ENCODE measurements at places on chromosomes 6 and 20.

DNA sequence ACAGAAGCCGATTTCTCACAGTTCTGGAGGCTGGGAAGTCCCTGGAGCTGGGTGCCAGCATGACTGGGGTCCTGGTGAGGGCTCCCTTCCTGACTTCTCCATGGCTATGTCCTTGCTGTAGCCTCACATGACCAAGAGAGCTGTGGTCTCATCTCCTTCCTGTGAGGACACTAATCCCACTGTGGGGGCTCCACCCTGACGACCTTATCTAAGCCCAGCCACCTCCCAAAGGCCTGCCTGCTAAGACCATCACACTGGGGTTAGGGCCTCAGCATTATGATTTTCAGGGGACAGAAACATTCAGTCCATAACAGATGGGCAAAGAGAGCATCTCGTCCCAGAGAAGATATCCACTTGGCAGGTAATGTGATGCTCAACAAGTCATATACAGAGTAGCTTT is 16.8 kb downstream of the RPP40 start:
- no peaks in the 10 kb centered on the region for H3K4me1 ChIP-seq
- no peaks in the 10 kb centered on the region for H3K27me3 ChIP-seq
- no peak for DNase-seq

DNA sequence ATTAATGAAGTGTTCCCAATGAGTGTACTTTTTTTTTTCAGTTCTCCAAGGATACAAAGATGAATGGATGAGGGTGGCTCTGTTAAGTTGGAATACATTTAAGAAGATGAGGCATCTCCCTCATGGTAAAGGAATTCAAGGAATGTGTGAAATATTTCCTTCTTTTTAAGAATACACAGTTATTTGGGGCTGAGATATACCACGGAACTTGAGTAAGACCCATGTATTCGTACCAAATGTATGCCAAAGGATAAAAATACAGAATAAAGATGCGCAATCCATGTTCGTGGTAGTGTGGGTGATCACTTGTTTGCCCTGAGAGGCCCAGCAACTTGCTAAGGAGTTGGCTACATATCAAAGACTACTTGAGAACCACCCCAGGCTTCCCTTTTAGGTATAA is 164.2 kb upstream of the TCF21 start:
- DNase-seq, result no peak
- no peaks in the 10 kb centered on the region for H3K4me1 ChIP-seq
- H3K4me3 ChIP-seq, result no peak overlapping the region
- H3K27me3 ChIP-seq, result no peaks in the 10 kb centered on the region
- no peaks in the 10 kb centered on the region for H3K36me3 ChIP-seq

GRCh38 chr6:133399426-133399825 is 158.3 kb downstream of the EYA4 start:
- no peaks in the 10 kb centered on the region for H3K36me3 ChIP-seq
- H3K27me3 ChIP-seq, result no peaks in the 10 kb centered on the region
- H3K27ac ChIP-seq, result no peak overlapping the region
- DNase-seq, result no peak
- no peak overlapping the region for H3K4me3 ChIP-seq

DNA sequence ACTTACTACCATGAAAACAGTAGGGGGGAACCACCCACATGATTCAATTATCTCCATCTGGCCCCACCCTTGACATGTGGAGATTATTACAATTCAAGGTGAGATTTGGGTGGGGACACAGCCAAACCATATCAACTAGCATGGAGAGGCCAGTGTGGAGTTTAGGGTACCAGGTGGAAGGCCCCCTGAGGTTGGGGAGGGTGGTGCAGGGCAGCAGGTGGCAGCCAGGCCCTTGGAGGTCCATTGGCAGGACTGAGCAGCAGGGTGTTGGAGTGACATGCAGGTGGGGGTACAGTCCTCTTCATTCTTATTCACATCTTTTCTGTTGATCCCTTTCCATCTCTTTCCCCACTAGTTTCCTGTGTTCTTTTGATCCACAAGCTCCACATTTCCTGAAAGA is 42.9 kb downstream of the PHACTR3 start:
- DNase-seq, result no peak
- no peaks in the 10 kb centered on the region for H3K36me3 ChIP-seq
- no peaks in the 10 kb centered on the region for H3K4me1 ChIP-seq
- no peak overlapping the region for H3K4me3 ChIP-seq
- no peak overlapping the region for H3K27ac ChIP-seq
- no peaks in the 10 kb centered on the region for H3K27me3 ChIP-seq

GRCh38 chr20:10877342-10877741 is 203.5 kb upstream of the JAG1 start:
- H3K4me3 ChIP-seq, result no peak overlapping the region
- no peaks in the 10 kb centered on the region for H3K27me3 ChIP-seq
- H3K36me3 ChIP-seq, result no peaks in the 10 kb centered on the region
- peak overlapping the region; percentile 3 for H3K27ac ChIP-seq

DNA sequence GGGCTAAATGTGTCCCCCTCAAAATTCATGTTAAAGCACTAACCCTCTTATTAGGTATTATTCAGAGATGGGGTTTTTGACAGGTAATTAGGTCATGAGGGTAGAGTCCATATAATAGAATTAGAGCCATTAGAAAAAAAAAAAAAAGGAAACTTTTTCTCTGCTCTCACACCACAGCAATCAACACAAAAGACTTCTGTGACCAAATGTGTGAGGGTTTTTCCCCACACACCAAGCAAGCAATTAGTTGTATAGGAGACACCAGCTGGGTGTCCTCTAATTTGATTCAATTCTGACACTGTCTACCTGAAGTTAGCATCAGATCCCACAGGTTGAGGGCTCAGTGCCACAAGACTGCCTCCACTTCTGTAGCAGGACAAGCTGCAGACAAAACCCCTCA is 64.6 kb upstream of the GMDS start:
- H3K36me3 ChIP-seq, result no peaks in the 10 kb centered on the region
- H3K27me3 ChIP-seq, result no peaks in the 10 kb centered on the region
- no peak for DNase-seq
- no peaks in the 10 kb centered on the region for H3K4me1 ChIP-seq

- DNase-seq, result no peak
- H3K27ac ChIP-seq, result no peak overlapping the region
- H3K4me1 ChIP-seq, result no peaks in the 10 kb centered on the region
- no peak overlapping the region for H3K4me3 ChIP-seq
- no peaks in the 10 kb centered on the region for H3K36me3 ChIP-seq
- H3K27me3 ChIP-seq, result no peaks in the 10 kb centered on the region
These were observed 118.8 kb upstream of the PTCHD4 start for GRCh38 chr6:48229841-48230240.

- no peak overlapping the region for H3K27ac ChIP-seq
- H3K27me3 ChIP-seq, result no peaks in the 10 kb centered on the region
- no peak for DNase-seq
- H3K36me3 ChIP-seq, result no peaks in the 10 kb centered on the region
- H3K4me3 ChIP-seq, result no peak overlapping the region
- no peaks in the 10 kb centered on the region for H3K4me1 ChIP-seq
These were observed 462.9 kb downstream of the ADGRB3 start for GRCh38 chr6:69097948-69098347.

GRCh38 chr20:63135411-63135810 is 80.5 kb downstream of the YTHDF1 start:
- H3K4me1 ChIP-seq, result no peaks in the 10 kb centered on the region
- H3K27ac ChIP-seq, result no peak overlapping the region
- no peak overlapping the region for H3K4me3 ChIP-seq
- no peaks in the 10 kb centered on the region for H3K36me3 ChIP-seq

DNA sequence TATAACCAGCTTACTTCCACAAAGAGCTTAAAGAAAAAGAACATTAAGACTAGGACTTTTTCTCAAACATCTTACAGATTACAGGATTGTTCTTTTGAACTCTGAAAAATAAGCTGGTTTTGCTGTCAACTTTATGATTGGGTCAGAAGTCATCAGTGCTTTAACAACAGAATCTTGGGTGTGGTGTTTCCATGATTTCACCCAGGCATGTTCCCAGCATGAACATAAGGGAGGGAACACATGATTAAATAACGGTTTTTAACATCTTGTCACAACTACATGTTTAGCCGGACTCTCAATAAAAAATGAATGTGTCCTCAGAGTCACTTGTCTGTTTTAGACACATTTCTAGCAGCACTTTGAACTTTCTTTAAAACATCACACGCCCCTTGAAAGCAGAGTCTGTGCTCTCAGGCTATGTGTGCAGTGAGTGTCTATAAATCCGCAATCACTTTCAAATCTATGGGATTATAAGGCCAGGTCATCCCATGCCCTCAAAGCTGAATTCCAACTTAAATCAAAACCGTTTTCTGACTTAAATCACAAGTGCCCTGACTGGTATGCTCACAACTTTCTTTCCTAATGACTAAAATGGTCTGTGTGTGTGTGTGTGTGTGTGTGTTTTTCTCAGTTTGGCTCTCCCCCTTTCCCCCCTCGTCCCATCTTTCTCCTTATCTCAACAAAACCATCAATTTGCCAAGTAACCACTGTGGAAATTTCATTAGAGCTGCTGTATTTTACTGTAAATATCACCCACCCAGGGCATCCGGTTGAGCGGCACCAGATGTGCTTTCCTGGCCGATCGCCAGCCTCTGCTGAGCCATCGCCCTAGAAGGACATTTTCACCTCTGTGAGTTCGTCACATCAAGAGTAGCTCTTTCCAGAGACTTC is 216.8 kb upstream of the DTNBP1 start:
- no peak overlapping the region for H3K4me3 ChIP-seq
- peaks cover 10% of the 10 kb centered on the region for H3K4me1 ChIP-seq
- peak overlapping the region; percentile 26 for H3K27ac ChIP-seq
- peak; percentile 51 for DNase-seq

DNA sequence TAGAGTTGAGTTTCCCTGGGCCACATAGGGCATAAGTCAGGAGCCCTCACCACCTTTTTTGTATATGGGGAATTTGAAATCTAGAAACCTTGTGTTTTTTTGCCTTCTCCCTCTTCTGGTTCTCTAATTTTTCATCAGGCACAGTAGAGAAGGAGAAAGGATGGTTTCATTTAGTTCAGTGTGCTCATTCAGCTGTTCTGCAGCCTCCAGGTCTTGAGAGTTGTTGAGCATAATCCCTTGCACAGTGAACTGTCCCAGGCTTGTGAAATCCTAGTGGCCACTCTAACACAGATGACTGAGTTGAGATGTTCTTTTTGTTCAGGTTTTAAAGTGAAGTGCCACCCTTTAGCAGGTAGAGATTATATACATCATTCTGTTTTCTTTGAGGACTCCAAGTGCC is 183.5 kb downstream of the CDKAL1 start:
- DNase-seq, result no peak
- H3K4me3 ChIP-seq, result no peak overlapping the region

DNA sequence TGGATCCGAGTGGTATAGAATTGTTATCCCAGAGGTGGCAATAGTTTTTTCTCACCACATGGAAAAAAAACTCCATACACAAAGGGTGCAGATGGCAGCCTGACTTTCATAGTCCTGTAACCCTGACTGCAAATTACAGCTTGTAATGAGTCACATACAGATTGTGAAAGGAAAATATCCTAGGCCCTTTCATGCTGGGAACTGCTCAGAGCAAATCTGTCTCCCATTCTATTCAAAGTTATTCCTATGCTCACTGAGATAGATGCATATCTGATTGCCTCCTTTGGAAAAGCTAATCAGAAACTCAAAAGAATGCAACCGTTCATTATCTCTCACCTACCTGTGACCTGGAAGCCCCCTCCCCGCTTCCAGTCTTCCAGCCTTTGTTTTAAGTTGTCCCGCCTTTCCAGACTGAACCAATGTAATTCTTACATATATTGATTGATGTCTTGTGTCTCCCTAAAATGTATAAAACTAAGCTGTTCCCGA is 108.7 kb upstream of the MAP3K4 start:
- H3K27ac ChIP-seq, result no peak overlapping the region
- no peak for DNase-seq
- H3K36me3 ChIP-seq, result no peaks in the 10 kb centered on the region
- H3K4me1 ChIP-seq, result peaks cover 5% of the 10 kb centered on the region
- no peaks in the 10 kb centered on the region for H3K27me3 ChIP-seq

DNA sequence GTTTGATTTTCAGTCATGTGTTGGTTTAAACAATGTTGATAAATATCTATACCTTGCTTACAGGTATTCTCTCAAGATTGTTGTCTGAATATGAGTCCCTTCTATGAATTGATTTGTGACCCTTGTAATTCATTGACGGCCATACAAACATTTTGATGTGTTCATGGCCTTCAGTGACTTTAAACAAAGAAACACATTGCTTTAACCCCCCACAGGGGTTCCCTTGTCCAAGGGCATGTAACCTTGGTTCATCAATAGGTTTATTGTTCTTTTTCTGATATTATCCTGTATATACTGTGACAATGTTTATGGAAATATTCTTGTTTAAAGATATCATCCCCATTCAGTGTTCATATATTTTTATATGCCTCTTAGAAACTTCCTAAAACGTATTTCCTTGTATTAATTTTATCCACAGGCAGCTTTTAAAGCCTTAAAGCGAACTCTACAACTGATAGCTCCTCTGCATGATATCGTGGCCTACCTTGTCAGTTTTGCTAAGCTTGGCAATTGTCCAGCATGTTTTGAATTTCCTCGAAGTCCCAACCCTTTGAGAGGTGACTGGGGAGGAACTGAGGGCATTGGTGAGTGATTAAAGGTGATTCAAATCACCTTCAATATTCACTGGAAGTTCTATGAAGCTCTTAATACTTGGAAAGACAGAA is 87.0 kb downstream of the CD164 start:
- H3K4me1 ChIP-seq, result no peaks in the 10 kb centered on the region
- H3K27me3 ChIP-seq, result no peaks in the 10 kb centered on the region
- no peak overlapping the region for H3K4me3 ChIP-seq

GRCh38 chr6:151310279-151310678 is 70.5 kb downstream of the AKAP12 start:
- no peaks in the 10 kb centered on the region for H3K4me1 ChIP-seq
- no peak overlapping the region for H3K27ac ChIP-seq
- DNase-seq, result no peak
- H3K27me3 ChIP-seq, result no peaks in the 10 kb centered on the region

GRCh38 chr20:35821807-35822242 is 50.0 kb downstream of the PHF20 start:
- H3K4me1 ChIP-seq, result peaks cover 8% of the 10 kb centered on the region
- no peaks in the 10 kb centered on the region for H3K36me3 ChIP-seq
- no peak for DNase-seq
- H3K27ac ChIP-seq, result no peak overlapping the region

GRCh38 chr6:125101631-125102030 is 51.9 kb upstream of the TPD52L1 start:
- H3K36me3 ChIP-seq, result no peaks in the 10 kb centered on the region
- DNase-seq, result no peak
- no peak overlapping the region for H3K4me3 ChIP-seq
- peaks cover 3% of the 10 kb centered on the region for H3K4me1 ChIP-seq
- peak overlapping the region; percentile 22 for H3K27ac ChIP-seq
- H3K27me3 ChIP-seq, result no peaks in the 10 kb centered on the region

DNA sequence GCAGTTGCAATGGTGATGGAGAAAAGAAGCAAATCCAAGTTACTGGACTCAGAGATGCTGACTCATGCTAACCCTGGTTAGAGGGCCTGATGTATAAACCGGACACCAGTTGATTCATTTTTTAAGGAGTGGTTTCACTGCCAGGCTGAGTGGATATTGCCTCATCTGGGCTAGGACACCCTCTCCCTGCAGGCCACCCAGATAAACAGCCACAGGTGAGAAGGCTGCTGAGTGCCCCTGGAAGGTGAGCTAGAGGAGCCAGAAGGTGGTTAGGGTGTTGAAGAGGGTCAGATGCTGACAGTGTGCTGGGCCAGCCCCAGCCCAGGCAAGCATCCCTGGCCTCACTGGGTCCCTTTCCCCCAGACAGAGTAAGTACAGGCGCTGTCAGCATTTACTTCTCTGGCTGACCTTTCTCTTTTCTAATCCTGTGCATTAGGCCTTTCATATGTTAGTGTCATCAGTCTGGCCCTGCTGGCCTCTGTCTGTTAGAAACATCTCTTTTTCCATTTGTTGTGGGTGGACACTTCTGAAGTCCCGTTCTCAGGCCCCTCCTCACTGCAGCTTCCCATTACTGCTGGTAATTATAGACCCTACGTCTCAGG is 13.5 kb downstream of the EPB41L1 start:
- no peak for DNase-seq
- no peaks in the 10 kb centered on the region for H3K27me3 ChIP-seq
- no peak overlapping the region for H3K27ac ChIP-seq
- H3K36me3 ChIP-seq, result no peaks in the 10 kb centered on the region
- no peak overlapping the region for H3K4me3 ChIP-seq

Data from tibial nerve (tissue), 4 donors.